ENCODE measurements at places on chromosomes 13 and 19.

DNA sequence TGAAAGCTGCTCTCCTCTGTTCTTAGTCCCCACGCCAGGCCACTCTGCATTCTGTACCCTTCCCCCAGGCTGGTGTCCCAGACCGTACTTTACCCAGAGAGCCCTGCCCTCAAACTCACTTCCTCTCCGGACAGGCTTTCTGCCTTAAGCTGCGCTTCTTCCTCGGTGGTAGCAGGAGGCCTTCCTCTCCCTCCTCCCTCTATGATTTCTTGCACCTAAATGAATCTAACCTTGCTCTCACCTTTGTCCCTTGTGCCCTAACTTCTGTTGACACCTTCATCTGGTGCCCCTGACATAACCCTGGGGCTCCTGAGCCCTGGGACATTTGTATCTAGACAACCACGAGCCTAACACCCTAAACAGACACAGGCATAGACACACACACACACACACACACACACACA is 29.6 kb upstream of the CEACAM21 start:
- DNase-seq: no peak

GRCh38 chr19:18322318-18322758 is 538 bp downstream of the LSM4 start:
- peak; percentile 5 for DNase-seq

DNA sequence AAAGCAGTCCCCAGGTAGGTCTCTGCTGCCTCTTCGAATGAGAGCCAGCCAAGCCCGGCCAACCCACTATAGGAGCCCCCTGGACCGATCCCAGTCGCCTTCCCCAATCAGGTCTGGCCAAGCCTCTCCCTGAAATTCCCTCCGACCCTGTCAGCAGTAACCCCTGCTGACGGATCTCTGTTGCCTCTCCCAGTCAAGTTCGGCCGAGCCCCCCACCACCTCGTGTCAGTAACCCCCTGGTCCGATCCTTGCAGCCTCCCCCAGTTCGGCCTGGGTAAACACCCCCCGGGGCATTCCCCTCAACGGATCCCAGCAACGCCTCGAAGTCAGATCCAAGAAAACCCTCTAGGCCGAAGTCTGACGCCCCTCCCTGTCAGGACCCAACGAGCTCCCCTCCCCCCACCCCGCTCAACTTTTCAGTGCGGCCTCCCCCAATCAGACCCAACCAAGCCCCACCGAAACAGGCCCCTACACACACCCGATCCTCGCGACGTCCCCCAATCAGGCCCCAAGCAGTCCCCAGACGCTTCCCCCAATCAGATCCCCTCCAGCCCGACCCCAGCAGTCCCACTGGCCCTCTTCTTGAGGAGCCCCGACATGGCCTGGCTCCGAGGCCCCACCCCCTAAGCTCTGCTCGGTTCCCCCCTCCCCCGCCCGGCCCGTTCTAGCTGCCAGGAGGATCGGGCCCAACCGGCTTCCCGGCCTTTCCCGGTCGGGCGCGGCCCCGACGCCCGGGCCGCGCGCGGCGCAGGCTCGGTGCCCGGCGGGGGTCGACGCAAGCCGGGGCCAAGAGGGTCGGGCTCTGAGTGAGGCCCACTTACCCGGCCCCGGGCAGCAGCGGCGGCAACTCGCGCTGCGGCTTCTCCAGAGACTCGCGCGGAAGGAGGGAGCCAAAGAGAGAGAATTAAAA is 1.8 kb downstream of the TNPO2 start:
- DNase-seq: no peak

DNA sequence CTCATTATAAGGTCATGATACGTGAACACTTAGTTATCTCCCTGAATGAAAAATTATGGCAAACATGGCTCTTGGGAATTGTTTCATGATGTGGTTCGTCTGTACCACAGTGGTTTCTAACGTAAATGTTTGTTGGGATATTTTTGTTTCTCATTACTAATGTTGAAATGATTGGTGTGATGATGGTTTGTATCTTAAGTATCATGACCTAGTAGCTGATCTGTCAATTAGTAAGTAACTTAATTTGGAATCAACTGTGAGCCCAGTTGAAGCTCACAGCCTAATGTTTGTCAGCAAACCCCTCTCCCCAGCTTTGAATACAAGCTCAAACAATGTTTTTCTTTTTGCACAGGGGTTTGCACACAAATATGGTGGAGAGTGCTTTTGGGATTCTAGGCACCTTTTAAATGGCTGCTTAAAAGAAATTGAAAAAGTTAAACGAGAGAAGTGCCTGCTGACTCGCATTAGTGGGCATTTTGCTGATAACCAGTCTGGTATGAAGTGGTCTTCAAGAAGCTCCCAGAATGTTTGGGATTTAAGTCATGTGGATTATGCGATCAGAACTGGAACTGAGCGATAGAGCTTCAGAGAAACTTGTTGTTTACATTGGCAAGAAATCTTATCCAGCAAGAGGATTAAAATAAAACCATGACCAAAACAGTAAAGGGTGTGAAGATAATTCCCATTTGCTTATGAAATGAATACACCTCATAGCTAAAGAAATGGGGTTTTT is 68.2 kb downstream of the LMO7 start:
- no peak for DNase-seq

- no peak for DNase-seq
Measured at GRCh38 chr19:10637894-10638293, 12.5 kb downstream of the SLC44A2 start.

GRCh38 chr19:2455851-2456570 is 748 bp downstream of the LMNB2 start:
- DNase-seq: no peak

DNA sequence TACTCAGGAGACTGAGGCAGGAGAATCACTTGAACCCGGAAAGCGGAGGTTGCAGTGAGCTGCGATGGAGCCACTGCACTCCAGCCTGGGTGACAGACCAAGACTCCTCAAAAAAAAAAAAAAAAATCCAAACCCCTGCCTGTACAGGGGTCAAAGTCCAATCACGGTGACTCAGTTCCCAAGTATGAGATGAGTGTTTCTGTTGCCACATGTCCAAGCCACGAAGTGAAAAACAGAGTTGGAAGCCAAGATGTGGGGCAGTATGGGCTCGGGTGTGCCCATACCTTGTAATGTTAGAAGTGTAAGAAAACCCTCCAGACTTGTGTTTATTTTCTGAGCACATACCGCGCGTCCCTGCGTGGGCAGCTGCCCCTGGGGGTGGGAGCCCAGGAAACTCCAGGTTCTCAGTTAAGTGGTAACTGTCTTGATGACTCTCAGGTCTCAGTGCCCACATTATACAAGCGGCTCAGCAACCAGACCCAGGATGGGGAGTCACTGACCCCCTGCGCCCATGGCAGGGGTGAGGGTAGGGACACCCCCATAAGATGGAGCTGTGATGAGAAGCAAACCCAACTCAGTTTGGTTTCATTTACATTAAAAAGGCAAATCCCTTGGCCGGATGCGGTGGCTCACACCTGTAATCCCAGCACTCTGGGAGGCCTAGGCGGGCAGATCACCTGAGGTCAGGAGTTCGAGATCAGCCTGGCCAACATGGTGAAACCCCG is 1.2 kb upstream of the GPX4 start:
- no peak for DNase-seq

GRCh38 chr13:111111376-111111937 is 3.7 kb upstream of the ARHGEF7 start:
- no peak for DNase-seq

- peak; percentile 30 for DNase-seq
Measured at GRCh38 chr19:33745297-33745696, 51.4 kb upstream of the KCTD15 start.

- no peak for DNase-seq
Measured at GRCh38 chr13:49524740-49525501, 29.2 kb downstream of the PHF11 start.

- DNase-seq: no peak
Measured at GRCh38 chr19:2841855-2842574, 740 bp downstream of the ZNF555 start.

DNA sequence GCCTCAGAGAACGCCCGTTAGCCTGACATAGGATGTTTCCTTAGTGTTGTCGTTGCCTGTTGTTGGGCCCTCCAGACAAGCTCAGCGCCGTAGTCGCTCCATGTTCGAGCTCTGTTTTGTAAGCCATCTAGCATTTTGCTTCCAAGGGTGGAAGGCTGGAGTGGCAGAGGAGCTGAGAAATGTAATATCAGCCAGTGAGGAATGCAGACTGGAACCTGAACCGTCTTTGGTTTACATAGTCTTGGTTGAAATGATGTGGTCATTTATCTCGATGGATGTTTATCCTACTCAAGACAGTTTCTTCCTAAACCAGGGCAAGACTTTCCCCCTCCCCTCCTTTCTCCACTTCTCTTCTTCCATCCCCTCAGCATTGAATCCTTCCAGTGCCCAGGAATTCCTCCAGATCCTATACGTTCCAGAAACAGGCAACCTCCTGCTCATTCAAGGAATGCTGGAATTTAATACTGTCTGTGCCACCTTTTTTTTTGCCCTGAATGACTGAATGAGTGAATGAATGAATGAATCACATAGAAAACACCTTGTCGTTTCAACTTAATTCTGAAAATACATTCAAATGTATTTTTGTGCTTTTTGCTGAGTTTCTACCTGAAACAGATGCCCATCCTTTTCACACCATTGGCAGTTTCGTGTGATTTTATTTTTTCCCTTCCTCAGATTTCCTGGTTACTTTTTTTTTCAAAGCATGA is 109.5 kb upstream of the MBNL2 start:
- no peak for DNase-seq

- DNase-seq: no peak
Measured at GRCh38 chr19:42095142-42095813, 19.3 kb downstream of the ZNF574 start.

Data from NCI-H1694 (cell line).